ENCODE measurements at places on chromosomes 5 and 9. TPM values are rescaled to one million over a fixed set of nuclear protein-coding genes. Genes with fewer than 3 reads are reported as not detected.

Gene ADCY2
- not detected for total RNA-seq

Gene ASPN
- not detected for total RNA-seq

Gene OSTF1
- total RNA-seq, result 16.8 TPM

Gene ADAMTS6
- total RNA-seq, result 0.01 TPM

Gene TMEM232
- not detected for total RNA-seq

Gene TPPP
- total RNA-seq, result 5.5 TPM

Gene DAB2IP
- 15.3 TPM for total RNA-seq

Gene STPG3
- not detected for total RNA-seq

Gene GADD45G
- 0.51 TPM for total RNA-seq

Gene GOLPH3
- total RNA-seq, result 75.1 TPM

Gene TMC1
- total RNA-seq, result 0.10 TPM

Gene NAIP
- total RNA-seq, result 0.39 TPM

Gene PRUNE2
- total RNA-seq, result not detected

Gene SIGMAR1
- 194 TPM for total RNA-seq

Gene OR1Q1
- not detected for total RNA-seq

Gene IL17B
- total RNA-seq, result not detected

Gene COL15A1
- 0.55 TPM for total RNA-seq

Gene PCA3
- not detected for total RNA-seq

Gene PPWD1
- total RNA-seq, result 18.9 TPM

Gene ORM2
- not detected for total RNA-seq

Data from A549 treated with Mapracorat at 1 μM for 4 hours (cell line).